ENCODE measurements at places on chromosomes 3 and 15.

GRCh38 chr15:31508656-31509055, 182.0 kb downstream of the KLF13 start:
- no peak for DNase-seq

- DNase-seq, result peak; percentile 47
These were observed 138.5 kb upstream of the ANKRD28 start for GRCh38 chr3:15936312-15936711.

DNA sequence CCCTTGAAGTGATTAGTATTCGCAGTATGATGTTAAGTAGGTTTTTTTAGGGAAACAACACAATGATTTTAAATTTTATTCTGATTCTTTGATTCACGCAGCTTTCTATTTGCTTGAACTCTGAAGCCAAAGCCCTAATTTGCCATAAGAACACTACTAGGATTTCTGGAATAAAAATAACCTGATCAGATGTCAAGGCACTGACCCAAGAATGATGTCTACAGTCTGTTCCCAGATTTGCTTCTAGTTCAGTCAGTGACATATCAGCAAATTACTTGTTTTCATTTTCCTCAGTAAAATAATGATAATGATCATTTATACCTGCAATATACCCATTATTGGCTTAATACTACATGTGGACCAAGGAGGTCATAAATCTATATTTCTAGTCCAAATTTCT, 179.5 kb upstream of the EIF1B start:
- no peak for DNase-seq

DNA sequence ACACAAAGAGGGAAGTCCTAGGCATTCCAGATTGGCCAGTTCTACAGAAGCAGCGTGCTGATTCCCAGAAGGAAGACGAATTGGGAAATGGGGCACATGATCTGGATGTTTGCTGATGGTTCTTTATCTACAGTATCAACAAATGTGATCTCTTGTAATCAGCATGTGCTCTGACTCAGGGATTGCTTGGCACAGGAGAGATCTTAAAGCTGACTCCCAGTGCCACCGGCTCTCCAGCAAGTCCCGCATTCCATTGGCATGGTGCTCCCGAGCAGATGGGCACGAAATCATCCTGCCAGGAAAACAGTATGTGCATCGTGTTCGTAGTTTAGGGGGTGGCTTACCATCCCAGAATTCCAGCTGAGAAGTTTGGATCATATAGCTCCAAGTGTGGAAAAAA, 259.9 kb upstream of the NR2F2 start:
- peak; percentile 44 for DNase-seq

GRCh38 chr15:81155375-81156218, 21.5 kb downstream of the CFAP161 start:
- DNase-seq, result peak; percentile 59

DNA sequence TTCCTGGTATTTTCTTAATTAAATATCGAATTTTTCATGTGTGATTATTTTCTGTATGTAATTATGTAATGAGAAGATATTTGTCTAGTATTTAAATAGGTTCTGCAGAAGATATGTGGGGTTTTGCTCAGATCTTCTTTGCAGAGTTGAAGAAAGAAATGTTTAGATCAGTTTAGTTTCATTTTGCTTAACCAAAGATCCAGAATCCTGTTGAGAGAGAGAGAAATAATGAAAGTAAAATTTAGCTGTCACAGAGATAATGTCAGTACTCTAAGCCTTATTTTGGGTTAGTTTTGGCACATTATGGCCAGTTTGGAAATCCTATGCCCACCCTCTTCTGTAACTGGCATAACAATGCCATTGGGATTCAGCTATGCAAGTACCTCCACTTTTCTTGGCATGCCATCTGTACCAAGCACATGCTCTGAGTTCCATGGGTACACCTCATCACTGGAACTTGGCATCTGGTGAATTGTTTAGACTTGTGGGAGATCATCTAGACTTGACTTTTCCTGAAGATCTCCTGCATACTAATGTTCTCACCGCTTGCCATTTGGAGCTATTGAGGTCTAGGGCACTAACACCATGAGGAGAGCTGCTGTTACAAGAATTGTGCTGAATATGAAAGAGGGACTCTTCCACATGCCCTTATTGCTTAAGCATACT, 30.9 kb downstream of the PLSCR1 start:
- peak; percentile 33 for DNase-seq

- DNase-seq, result no peak
These were observed 45.0 kb downstream of the DHX30 start for GRCh38 chr3:47847801-47848518.

GRCh38 chr3:127628788-127629466, at the start of gene PODXL2:
PODXL2 (plus strand) TSS chr3:127629185; CDS start chr3:127629220, 35 bp downstream.
- DNase-seq, result peak; percentile 62

- DNase-seq, result no peak
These were observed 3.2 kb downstream of the SLC6A6 start for GRCh38 chr3:14405360-14406238.

DNA sequence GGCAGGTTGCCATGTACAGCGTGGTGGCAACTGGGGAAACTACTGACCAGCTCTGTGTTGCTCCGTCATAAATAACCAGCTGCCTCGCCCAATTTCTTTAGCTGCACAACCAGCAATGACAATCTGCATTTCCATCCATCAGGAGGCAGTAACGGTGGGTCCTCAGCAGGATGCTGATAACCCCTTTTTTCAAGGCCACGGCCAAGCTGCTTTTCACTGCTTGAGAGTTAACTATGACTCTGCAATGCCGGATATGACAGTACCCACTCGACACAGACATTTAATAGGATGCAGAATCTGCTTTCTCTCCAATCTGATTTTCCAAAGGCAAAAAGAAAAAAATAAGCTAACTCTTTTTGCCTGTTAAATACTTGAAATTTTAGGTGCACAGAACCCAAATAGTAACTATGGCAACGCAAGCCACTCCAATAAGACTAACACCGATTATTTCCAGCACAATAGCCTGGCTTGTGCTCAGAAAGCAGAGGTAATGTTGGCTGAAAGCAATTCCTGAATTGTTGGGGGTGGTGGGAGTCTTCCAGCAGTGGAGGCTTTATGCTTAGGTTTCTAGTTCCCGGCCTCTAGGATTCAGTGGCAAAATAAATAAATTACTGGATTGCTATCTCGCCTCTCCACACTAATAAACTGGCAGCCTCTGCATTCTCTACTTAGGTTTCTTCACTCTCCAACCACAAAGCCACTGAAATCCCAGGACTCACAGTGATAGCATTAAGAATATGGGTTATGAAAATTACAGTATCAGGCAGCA, 31.2 kb upstream of the SRGAP3 start:
- DNase-seq, result peak; percentile 51

- no peak for DNase-seq
These were observed 618.8 kb upstream of the GRM7 start for GRCh38 chr3:6242104-6242503.

GRCh38 chr3:8205881-8206280, 295.7 kb upstream of the LMCD1 start:
- no peak for DNase-seq

DNA sequence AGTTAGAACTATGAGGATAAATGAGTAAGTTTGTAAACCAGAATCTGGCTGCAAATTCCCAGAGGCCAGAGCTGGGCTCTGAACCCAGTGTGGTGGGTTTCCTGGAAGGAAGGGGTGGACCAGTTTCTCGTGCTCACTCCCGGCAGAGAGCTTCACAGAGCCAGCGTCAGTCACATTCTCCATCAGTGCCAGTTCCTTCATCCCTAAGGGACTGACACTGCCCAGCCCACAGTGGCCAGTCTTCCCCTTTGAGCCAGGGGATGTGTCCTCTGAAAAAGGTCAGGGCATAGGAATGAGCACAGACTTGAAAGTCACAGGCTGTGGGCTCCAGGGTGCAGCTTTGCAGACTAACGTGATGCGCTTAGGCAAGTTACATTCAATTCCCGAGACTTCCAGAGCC, 135.8 kb upstream of the HACD2 start:
- no peak for DNase-seq

DNA sequence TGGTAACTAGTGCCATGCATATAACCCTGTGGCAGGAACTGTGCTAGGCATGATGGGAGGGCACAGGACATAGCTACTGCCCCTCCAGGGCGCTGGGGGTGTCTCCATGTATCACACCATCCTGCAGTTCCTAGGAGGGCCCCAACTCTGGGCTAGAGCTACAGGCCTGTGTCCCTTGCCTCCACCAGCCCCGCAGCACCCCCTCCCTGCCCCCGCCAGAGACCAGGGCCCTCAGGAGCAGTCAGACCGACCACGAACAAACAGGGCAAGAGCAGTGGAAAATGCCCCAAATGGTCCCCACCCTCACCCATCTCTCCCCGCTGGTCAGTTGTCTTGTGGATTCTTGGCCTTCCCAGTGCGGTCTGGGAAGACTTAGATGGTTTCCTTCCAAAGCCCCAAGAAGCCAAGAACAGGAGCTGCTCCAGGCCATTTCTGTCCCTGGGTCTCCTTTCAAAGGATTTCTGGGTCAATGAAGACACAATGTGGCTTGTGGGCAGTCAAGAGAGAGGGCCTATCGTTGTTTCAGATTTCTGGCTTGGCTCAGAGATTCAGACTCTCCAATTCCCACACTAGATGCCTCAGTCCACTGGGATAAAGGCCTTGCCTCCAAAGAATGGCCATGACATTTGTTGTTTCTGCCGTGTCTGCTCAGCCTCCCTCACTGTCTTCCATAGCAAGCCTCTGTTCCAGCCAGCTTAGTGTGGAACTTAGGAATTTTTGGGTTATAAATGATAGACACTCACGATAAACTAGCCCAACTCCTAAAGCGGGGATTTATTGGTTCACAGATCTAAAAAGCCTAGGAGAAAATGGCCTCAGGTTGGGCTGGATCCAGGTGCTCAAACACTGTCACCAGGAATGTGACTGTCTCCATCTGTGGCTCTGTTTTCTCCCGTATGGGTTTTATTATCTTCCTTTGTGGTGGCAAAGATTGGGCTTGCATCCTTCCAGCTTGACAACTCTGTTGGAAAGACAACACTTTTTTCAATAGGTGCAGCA, 80.6 kb downstream of the LSM3 start:
- DNase-seq, result peak; percentile 52

DNA sequence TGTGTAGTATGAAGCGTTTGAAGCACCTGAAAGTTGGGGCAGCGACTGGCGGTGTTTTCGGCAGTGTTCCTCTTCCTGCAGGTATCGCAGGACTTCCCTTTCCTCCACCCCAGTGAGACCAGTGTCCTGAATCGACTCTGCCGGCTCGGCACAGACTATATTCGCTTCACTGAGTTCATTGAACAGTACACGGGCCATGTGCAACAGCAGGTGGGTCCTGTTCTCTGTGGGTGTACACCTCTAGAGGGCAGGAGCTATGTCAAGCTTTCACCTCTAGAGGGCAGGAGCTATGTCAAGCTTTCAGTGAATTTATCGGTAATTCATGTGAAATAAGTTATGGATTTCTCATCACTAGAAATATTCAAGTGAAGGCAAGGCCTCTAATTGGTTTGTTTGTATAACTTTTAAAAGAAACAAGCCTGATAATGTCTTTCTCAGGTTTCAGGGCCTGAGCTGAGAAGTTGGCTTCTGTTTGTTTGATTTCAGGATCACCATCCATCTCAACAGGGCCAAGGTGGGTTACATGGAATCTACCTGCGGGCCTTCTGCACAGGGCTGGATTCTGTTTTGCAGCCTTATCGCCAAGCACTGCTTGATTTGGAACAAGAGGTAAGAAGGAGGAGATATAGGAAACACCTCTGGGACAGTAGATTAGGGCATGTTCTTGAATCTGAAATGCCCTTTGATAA, 5.3 kb downstream of the TUBGCP4 start:
- DNase-seq, result peak; percentile 25

DNA sequence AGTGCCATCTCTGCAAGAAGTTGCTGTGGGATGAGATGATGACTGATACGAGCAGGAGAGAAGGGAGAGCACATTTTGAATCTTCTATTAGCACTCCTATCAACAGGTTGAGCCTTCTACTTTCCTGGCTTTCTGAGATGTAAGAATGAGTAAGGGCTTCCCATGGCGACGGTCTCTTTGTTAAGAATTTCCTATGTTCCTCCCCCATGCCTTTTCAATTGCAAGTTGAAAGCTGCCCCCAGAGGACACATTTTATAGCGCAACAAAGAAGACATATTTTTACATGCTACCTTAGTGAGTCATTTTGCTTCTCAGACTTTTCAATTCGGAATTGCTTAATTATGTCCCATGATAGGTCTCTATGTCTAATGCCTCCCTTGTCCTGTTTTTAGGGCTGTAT, 71.3 kb upstream of the LRTM1 start:
- DNase-seq, result peak; percentile 59

DNA sequence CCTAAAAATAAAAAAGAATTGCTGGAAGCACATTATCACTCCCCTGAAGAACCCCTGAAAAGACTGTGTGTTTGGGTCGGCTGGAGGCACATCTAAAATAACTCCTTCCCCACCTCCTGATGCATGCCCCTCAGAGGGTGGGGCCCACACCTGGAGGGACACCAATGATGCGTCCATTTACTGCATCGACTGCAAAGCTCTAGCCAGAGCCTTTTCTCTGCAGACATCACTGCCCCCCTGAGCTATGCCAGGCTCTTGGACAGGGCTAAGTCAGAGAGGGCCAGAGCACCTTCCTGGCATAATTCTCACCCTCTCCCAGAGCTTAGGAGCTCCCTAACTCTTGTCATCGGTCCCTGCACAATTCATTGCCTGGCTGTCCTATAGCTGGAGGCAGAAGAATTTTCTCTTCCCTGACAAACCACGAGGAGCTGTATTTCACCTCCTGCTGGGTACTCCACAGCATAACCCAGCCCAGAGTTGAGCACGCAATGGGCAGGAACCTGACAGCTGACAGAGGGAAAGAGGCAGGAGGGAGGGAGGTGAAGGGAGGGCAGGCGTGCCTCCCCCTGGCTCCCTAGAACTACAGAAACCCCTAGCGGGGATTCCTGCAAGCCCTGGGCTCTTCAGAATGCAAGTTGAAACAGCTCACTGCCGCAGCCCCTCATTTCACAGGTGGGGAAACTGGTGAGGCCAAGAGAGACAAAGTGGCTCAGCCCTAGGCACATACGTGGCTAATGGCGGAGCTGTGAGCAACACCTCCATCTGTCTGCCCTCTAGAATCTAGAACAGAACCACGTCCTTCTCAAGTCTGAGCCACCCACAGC, 46.6 kb downstream of the XXYLT1 start:
- DNase-seq, result peak; percentile 44

DNA sequence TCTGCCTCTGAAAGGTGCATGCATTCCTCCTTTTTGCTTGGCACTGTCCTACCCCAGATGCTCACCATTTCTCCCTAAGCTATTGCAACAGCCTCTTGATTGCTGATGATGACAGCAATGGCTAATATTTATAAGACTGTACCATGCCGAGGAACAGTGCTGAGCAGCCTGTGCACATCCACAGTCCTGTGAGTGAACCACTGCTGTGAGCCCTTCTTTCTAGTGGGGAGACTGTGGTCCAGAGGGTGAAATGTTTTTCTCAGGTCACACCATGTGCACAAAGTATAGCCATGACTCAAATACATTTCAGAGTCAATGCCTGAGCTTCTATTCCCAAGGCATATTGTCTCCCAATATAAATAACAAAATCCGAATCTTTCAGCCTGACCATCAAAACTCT, 231.2 kb upstream of the LRTM1 start:
- no peak for DNase-seq

DNA sequence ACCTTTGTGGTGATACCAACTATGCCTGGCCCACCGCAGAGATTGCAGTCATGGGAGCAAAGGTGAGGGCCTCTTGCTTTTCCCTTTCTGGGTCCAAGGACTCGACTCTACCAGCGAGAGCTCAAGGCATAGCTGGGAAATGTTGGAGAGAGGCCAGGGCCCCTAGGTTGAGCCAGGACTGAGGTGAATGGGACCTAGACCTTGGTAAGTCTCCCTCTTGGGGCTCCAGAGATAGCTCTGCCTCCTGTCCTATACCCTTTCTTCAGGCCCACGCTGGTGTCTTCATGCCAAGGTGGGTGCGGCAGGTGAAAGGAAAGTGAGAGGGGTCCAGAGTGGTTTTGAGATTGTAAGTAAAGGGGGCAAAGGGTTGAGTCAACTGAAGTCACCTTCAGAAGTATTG, 77.5 kb downstream of the PCCB start:
- DNase-seq, result no peak

GRCh38 chr3:81658322-81658997, 103.0 kb downstream of the GBE1 start:
- DNase-seq, result no peak

Data from myocyte (in vitro differentiated cells).